Osteoblast (primary cell): ENCODE measurements at places on chromosomes 4 and X. TPM values are rescaled to one million over a fixed set of nuclear protein-coding genes. Genes with fewer than 3 reads are reported as not detected.

DNA sequence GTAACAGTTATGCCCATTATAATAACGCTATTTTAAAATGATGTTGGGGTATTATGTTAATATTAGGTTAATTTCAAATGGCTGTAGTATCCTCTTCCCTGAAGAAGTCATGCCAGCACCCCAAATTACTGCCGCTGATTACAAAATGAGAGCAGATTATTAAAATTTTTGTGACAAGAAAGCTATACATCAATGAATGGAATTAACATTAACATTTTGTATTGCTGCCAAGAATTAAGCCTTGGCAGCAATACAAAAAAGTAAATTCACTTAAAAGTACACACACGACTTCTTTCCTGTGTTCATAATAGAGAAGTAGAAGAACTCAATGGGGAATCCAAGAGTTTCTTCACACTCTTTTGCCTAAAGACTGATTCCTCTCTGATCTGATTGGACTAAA lies 482.8 kb downstream of the STIM2 start:
- DNase-seq = no peak

- DNase-seq = no peak
Observed at GRCh38 chr4:139333046-139333445, 30.8 kb upstream of the NDUFC1 start.

GAGE1 gene
- total RNA-seq = not detected in 2 replicates

GRCh38 chr4:146490106-146490505 lies 31.6 kb downstream of the SLC10A7 start:
- DNase-seq = no peak

- DNase-seq = no peak
Observed at GRCh38 chr4:164606478-164606877, 147.5 kb upstream of the SMIM31 start.

GRCh38 chrX:129749069-129749468 lies 10.3 kb downstream of the XPNPEP2 start:
- DNase-seq = no peak

DNA sequence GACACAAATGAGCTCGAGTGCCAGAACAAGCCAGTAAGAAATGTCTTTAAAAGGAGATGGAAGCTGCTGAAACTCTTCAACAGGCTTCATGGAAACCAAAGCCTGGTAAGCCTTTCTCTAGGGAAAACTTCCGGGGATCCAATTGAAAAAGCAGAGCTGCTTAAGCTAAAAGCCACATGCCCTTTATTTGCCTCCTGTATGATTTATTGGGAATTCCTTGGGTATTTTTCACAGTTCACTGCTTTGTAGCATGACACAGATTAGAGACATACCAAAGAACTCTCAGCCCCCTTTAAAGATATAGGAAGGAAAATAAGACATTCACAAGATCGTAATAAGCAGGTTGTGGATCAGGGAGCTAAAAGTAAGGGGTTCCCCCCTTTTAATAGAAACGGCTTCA lies 6.5 kb upstream of the ARHGAP6 start:
- no peak for DNase-seq

- peak; percentile 85 for DNase-seq
Observed at GRCh38 chr4:169492436-169493163, 119.8 kb downstream of the NEK1 start.

DNA sequence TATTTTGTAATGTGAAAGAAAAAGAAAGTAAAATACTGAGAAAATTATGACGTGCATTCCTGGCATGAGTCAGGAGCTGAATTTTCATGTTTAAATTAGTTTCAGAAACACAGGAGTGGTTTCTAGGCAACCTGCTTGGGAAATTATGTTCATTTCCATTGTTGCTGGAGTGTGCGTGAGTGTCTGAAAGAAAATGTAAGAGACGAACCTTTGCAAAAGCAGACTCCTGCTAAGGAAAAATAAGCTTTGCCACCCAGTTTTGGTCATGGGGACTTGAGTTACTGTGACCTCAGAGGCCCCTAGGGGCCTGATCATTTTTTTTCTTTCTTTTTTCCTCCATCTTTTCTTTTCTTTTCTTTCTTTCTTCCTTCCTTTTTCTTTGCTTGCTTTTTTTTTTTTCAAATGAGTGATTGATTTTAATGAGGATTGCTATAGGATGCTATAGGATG lies 18.8 kb upstream of the CHRNA9 start:
- peak; percentile 58 for DNase-seq

FAM47B gene
- not detected in 2 replicates for total RNA-seq

TMEM31 gene
- not detected in 2 replicates for total RNA-seq

DNA sequence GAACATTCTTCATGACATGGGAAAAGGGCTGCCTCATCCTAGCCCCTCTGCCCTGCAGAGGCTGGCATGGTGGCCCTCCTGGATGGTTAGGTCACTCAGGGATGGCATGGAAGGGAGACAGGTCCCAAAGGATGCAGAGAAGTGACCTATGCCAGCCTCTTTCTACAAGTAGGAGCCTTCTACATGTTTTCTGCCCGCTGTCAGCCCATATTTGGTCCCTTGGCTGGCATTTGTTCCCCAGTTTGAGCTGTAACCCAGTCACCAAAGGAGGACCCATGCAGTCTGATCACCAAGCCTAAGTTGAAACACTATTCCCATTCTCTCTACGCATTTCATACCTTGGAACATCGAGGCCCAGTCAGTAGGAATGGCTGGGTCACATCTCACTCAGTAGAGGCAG lies 95.4 kb downstream of the PJA1 start:
- DNase-seq = no peak

TENM3 gene
- total RNA-seq = 59.0 and 68.4 TPM in 2 replicates

- DNase-seq = no peak
Observed at GRCh38 chr4:87114245-87115062, 106.0 kb downstream of the KLHL8 start.

ADGRG4 gene
- total RNA-seq = not detected in 2 replicates

GRCh38 chrX:56588397-56589188 lies 25.2 kb downstream of the UBQLN2 start:
- no peak for DNase-seq

DNA sequence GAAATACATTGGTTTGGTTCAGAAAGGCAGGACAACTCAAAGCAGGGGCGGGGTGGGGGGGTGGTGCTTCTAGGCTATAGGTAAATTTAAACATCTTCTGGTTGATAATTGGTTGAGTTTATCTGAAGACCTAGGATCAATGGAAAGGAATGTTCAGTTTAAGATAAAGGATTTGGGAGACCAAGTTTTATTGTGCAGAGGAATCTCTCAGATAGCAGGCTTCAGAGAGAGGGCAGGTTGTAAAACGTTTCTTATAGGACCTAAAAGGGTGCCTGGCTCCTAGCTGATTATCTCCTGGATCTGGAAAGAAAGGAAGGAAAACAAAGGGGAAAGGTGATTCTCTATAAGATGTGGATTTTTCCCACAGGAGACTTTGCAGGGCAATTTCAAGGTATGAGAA lies 94.0 kb downstream of the TMEM47 start:
- DNase-seq = no peak

DNA sequence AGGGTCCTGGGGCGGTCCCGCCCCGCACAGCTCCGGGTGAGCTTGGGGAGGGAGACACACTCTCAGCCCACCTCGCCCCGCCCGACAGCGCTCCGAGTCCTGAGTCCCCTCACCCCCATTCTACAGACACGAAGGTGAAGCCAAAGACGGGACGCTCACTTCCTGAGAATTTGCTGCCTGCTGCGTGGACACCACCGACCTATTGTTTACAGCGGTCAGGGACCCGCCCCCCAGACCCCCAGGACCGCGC lies 796 bp upstream of the ZNF141 start:
- no peak for DNase-seq

DNA sequence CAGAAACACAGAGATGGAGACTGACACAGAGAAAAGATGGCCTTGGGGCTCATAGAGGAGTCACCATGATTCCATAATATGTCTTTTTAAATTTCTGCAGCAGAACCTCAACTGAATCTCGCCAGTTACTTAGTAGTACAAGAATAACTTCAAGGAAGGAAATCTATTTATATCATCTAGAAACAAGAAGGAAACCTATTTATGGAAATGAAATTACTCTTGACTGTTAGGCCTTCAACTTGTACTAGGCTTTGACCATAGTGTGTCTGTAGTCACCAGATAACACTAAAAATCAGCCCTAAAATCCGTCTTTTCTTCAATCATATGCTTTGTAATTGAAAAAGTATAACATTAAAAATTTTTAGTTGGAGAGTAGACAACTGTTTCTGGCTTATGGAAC lies 740.4 kb downstream of the TRIML1 start:
- DNase-seq = no peak

WDR45 gene
- total RNA-seq = 86.5 and 97.5 TPM in 2 replicates

FAAH2 gene
- under 0.01 TPM in 1 of 2 replicates, not detected in the other for total RNA-seq

PNCK gene
- total RNA-seq = 0.29 and 0.36 TPM in 2 replicates

ADRA2C gene
- 1.1 and 1.5 TPM in 2 replicates for total RNA-seq

DNA sequence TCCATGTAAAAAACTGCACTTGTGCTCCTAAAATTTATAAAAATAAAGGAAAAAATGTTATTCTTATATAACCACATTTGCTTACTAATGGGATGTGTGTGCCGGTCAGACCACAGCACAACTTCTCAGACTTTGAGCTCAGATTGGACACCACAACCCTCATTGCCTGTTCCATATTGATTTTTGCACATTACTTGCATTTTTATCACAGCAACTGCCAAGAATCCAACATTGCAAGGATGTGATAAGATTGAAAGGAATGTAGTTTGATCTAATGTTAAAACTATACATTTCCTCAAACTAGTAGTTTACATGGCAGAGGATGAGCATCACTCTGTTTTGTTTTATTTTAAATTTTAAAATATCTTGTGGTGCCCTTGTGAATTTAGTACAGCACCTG lies 227.8 kb downstream of the KDR start:
- peak; percentile 55 for DNase-seq

DNA sequence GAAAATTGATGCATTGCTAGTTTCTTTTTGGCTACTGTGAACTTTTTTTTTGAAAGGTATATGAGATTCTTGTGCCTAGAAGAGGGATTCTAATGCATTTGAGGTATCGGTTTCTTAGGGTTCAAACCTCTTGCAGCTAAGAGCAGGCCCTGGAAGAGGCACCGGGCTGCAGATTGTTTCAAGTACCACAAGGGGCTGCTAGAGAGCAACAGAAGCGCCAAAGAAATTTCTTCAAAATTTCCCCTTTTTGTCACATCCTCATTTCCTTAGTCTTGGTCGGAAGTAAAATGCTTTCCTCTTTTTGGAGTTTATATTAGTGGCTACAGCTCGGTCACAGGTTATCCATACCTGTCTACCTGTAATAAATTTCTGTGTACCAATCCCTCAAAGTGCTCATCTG lies 89.8 kb downstream of the PDGFRA start:
- DNase-seq = no peak

RADX gene
- total RNA-seq = 1.2 and 1.4 TPM in 2 replicates

- DNase-seq = no peak
Observed at GRCh38 chr4:20378181-20378580, 126.5 kb downstream of the SLIT2 start.

DNA sequence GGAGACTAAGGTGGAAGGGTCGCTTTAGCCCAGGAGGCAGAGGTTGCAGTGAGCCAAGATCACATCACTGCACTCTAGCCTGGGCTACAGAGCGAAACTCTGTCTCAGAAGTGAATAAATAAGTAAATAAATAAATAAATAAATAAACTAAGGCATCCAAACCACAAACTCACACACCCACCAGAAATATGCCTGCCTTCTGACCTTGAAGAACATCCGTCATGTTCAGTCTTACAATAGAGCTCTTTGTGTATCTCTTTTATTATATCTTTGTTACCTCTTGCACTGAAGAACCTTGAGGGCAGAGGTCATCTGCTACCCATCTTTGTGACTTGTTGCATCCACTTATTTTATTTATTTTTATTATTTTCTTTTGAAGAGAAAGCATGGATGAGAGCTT lies 71.6 kb downstream of the PRRG1 start:
- DNase-seq = no peak

GRCh38 chr4:56388306-56388705 lies 1.0 kb upstream of the AASDH start:
- DNase-seq = no peak

TKTL1 gene
- not detected in 2 replicates for total RNA-seq

MAGEA4 gene
- total RNA-seq = not detected in 2 replicates

GRCh38 chr4:121139533-121140222 lies 24.4 kb downstream of the TNIP3 start:
- DNase-seq = no peak

BEX2 gene
- 2.4 and 4.3 TPM in 2 replicates for total RNA-seq

IGFBP7 gene
- total RNA-seq = 680 and 715 TPM in 2 replicates

- DNase-seq = peak; percentile 80
Observed at GRCh38 chrX:109840585-109840984, 107.5 kb upstream of the ACSL4 start.

DNA sequence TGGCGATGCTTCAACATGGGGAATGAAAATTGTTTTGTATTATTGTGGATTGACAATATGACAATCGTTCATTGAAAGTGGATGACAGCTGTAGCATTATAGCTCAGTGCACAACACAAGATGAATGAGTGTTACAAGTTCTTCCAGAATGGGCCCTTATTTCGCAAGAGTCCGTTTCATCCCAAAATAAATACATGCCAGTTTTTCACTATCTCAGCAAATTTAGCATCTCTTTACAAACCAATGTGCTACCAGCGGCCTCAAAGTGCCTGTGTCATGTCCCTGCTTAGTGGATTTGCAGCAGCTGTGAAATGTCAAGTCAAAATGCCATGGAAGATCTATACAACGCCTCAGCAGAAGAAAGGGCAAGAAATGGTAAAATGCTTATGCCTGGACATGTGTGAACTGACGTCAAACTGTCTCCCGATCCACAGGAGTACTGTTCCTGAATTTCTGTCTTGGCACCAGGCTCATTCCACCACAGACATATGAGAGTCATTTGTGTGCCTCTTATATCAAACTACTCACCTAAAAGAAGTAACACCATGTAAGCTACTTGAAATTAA lies 109.6 kb downstream of the MAML3 start:
- DNase-seq = no peak

STPG2 gene
- total RNA-seq = under 0.01 and 0.29 TPM in 2 replicates
